ENCODE measurements at places on chromosomes 13 and 19.

- DNase-seq, result no peak
Measured at GRCh38 chr19:17311455-17312188, 2.3 kb downstream of the DDA1 start.

GRCh38 chr13:109780845-109781383 lies 5.5 kb downstream of the IRS2 start:
- no peak for DNase-seq

DNA sequence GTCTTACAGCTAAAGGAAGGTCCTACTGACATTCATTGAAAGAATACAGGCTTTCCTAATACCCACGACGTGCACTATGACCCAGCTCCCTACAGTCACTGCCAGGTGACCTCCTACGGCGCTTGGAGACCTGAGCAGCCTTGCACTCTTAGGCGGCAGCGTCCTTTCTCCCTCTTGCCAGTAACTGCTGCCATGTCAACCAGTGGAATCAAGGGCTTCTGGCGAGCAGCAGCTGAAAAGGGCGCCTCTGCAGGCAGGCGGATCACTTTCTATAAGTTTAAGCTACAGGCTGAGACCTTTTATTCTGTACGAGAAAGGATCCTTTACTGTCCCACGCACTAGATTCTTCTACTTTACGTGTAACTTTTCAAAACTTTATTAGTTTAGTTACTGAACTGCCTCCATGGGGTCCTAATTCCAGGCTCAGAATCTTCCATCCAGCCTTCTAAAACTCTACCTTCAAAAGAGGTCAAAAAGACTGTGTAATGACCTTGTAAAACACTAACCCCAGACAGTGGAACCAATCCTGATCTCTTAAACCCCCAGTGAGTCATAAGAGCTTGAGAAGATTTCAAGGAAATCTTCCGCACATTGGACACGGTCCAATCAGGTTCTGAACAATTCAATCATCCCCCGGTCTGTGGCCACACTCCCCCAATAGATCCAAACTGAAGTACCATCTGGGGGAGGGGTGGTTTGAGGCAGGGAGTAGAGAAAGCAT lies 1.9 kb downstream of the KCTD12 start:
- no peak for DNase-seq

- DNase-seq, result no peak
Measured at GRCh38 chr13:102718746-102719145, 23.9 kb upstream of the METTL21C start.

DNA sequence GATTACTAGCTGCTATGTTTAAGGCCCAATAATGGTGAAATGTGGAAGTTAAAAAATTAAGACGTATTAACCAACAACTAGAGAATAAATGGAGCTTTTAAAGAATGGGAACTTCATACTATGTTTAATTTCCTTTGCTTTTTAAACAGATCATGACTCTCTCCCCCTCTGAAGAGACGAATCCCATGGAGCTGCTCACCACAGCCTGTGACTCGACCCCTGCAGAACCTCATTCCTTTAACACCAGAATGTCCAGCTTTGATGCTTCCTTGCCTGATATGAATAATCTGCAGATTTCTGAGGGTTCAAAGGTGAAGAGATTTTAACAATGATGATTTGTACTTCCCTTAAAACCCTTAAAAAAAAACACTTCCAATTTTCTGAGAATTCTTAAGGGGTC lies 53.0 kb downstream of the ZAR1L start:
- no peak for DNase-seq

GRCh38 chr19:11279505-11280236 lies 16.3 kb upstream of the TSPAN16 start:
- no peak for DNase-seq

GRCh38 chr13:28049880-28050875 lies 50.2 kb downstream of the FLT3 start:
- DNase-seq, result no peak

DNA sequence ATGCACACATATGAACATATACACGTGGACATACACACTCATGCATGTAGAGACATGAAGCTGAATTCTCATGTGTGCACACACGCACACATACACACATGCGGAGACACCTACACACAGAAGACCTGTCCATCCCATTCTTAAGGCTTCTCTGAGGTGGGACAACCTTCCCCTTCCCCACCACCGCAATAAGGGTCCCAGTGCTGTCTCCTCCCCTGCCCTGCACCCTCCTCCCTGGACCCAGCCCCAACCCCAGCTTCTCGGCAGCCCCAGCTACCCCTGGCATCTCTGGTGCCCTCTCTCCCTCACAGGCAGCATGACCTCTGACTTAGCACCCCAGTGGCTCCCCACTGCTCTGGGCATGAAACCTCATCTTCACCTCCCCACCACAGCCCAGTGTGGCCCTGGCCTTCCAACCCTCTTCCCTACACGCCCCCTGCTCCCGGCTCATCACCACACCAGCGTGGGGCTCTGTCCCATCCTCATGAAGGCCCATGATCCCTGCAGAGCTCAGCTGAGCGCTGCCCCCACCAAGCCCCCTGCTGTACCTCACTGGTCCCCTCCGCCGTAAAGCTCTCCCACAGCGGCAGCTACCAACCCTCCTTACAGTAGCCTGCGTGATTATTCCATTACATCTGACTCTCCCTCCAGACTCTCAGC lies 204.1 kb upstream of the ZNF536 start:
- no peak for DNase-seq

DNA sequence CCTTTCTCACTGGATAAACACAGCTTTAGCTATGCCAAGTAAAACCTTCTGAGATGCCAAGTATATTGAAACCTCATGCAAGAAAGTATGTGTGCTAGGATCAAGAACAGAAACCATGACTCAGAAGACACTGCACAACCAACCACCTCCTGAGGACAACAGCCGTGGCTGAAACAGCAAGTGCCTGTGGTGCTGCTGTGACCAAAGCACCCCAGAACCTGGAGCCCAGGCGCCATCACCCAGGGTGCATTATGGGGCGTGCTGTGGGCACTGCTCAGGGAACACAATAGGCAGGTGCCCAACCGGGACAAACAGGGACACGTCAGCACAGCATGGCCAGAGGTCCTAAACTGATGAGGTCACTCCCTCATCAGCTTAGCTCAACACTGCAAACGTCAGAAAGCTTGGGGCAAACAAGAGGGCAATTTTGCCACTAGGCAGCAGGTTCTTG lies 101.3 kb upstream of the SLC15A1 start:
- DNase-seq, result no peak

DNA sequence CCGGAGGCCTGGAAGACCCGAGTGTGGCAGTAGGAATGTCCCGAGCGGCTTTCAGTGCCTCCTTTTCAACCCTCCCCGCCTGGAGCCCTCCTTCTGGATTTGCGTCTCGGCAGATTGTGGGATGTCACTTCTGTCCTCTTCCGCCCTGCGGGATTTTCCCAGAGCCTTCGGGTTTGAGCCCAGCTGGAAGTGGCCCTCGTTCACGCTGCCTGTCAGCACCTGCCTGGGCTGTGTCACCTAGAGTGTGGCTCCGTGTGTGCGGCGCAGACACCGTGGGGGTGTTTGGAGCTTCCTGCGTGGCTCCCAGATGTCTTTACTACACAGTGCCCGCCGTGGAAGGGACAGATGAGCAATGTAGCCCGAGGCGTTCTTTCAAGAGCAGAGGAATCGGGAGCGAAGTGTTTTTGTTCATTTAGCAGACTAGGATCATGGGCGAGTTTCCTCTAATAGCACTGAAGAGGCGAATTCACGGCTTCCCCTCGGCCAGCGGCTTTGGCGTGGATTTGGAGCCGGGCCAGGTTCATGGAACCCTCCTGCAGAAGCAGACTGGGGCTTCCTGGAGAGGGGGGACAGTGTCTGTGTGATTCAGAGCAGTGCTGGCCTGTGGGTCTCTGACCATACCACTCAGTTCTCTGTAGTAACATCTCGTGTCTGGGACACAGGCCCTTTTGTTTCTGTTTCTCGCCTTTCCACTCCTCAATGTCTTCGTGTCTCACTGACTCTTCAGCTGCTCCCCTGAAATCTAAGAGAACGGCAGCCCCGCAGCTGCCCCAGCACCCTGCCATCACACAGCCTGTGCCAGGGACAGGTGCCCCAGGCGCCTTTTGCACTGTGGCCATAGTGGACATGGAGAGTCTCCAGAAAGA lies 68.0 kb downstream of the KDM4B start:
- DNase-seq, result no peak

DNA sequence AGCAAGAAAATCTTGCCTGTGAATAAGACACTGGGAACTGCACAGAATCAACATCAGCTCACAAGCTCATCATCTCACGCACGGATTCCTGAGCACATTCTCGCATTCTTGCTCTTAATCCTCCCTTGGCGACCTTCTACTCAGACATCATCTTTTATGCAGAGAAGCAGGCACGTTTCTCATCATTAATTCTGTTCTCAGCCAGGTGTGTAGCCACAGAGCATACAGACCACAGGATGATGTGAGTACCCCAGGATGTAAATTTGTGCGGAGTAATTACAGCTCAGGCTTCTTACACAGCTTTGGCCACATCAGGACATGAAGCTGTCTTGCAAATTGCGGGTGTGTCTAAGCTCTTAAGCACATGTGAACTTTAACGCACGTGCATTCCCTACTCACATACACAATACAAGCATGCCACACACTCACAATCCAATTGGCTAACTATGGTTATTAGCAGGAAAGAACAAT lies 36.5 kb upstream of the SACS start:
- DNase-seq, result no peak

GRCh38 chr19:34075661-34076091 lies 96.6 kb upstream of the LSM14A start:
- no peak for DNase-seq

- DNase-seq, result no peak
Measured at GRCh38 chr13:113176280-113176679, 17.8 kb downstream of the PROZ start.

- no peak for DNase-seq
Measured at GRCh38 chr19:4241824-4242430, 5.0 kb upstream of the YJU2 start.

- DNase-seq, result no peak
Measured at GRCh38 chr19:50819636-50820035, 4.0 kb downstream of the KLK1 start.

GRCh38 chr13:113598481-113598880 lies 13.9 kb downstream of the TFDP1 start:
- DNase-seq, result no peak

- DNase-seq, result no peak
Measured at GRCh38 chr19:35281303-35281702, 1.0 kb upstream of the HAMP start.

DNA sequence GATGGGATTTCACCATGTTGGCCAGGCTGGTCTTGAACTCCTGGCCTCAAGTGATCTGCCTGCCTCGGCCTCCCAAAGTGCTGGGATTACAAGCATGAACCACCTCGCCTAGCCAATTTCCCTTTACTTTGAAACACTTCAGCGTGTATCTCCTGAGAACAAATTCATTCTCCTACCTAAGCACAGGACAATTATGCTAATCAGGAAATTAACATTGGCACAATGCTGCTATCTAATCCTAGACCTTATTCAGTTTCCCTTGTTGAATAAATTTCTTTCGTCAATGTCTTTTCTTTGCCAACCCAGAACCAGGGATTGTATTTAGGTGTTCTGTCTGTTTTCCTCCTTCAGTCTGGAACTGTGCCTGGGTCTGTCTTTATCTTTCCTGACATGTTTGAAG lies 67.8 kb downstream of the MAP4K1 start:
- DNase-seq, result no peak

DNA sequence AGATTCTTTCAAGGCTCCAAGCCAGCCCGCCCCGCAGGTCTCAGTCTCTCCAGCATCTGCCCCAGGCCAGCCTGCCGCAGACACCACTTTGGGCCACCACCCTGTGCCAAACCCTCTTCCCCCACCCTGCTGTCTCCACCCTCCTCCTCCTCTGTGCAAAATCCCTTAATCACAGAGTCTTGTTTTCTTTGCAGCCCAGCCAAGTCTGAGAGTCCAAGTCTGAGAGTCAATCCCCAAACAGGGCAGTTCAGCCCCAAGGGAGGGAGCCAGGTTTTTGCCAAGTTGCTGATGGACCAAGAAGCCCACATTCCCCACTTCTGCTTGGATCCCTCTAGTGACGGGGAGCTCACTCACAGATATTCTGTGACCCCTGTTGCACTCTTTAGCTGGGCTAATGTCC lies 3.1 kb downstream of the ADAMTS10 start:
- no peak for DNase-seq

DNA sequence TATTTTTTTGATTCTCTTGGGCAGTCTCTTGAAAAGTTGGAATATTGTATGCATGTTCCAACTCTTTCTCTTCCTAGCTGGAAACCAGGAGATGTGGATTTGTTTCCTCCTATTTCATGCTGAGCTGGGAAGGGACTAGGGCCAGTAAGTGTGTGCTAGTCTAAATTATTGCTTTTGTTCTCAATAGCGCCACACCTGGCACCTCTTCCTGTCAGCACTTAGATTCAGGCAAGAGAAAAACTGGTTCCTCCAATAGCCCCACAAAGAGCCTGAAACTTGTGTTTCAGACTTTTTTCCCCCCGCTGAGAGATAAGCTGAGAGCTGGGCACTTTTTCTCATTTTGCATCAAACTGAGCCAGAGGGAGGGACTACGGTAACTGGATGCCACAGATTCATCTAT lies 353.4 kb downstream of the OLFM4 start:
- no peak for DNase-seq

DNA sequence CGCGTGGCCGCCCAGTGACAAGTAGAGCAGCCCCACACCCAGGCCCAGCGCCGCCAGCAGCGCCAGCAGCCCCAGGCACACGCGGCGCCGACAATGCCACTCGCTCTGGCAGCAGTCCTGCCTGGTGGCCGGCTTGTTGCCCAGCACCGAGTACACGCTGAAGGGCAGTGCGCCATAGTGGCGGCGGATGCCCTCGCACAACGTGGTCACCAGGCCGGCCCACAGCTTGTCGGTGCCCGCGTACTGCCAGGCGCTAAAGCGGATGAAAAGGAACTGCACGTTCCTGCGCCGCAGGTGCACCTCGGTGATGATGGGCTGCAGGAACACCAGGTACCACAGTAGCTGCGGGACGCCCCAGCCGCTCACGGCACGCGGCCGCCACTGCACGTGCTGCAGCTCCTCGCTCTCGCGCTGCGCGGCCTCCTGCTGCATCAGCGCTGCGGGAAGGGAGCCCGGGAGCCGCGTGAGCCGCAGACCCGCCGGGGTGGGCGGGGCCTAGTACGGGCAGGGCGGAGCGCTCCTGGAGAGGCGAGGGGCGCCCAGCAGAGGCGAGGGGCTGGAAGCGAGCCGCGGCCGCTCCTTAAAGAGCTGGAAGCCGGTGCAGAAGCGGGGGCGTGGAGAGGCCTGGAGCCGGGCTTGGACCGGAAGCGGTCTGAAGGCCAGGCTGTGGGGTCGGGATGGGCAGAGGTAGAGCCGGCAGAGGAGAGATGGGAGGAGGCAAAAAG lies 7.3 kb downstream of the NKPD1 start:
- DNase-seq, result no peak

GRCh38 chr19:49716154-49716553 lies 25.2 kb downstream of the CPT1C start:
- no peak for DNase-seq

- DNase-seq, result no peak
Measured at GRCh38 chr13:51802631-51803418, 1.1 kb downstream of the DHRS12 start.

DNA sequence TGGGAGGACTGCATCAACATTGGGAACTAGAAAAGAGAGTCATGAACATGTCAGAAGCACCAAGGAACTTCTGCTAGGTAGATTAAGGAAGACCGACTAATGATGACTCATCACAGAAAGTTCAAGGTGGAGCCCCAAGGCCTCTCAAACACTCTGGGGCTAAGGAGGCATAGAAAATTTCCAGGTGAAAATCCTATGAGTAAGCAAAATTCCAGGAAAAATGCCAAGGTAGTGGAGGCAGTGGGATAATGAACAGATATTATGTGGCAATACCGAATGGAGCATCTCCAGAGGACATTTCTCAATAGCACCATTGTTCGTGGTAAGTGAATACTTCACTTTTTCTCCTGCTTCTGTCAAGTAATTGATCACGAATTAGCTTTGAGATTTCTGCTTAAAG lies 336.5 kb downstream of the MZT1 start:
- DNase-seq, result no peak

- no peak for DNase-seq
Measured at GRCh38 chr13:78102121-78102677, 183.6 kb upstream of the EDNRB start.
